ENCODE measurements at places on chromosomes 6 and 20.

DNA sequence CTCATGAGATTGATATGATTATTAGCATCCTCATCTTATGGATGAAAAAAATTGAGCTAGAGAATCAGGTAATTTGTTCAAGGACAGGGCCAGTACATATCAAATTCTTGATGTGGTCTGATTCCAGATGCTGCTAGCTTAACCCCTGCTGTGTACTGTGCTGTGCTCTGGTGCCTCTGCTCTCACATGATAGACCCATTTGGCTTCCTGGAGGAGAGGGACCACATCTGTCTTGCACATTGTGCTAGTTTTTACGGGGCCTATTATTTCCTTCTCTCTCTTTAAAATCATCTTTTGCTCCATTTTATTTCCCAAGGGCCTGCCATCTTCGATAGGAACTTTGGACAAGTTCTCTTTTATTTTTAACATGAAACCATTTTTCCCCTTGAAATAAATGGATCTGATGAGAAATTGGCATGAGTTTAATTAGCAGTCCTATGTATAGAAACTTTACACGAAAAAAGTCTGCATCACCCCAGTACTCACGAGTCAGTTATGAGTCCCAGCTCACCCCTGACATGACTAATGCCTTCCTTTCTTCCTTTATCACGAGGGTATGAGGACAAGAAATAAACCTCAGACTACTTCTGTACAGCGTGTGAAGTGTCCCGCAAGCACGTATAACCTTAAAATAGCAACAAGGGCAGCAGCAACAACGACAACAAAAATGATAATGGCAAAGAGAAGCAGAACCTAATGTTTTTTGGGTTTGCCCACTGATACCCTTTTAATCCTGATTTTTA is 26.5 kb downstream of the CD109 start:
- DNase-seq: peak; percentile 98

- DNase-seq: no peak
Observed at GRCh38 chr6:35518566-35519312, 6.0 kb upstream of the TULP1 start.

DNA sequence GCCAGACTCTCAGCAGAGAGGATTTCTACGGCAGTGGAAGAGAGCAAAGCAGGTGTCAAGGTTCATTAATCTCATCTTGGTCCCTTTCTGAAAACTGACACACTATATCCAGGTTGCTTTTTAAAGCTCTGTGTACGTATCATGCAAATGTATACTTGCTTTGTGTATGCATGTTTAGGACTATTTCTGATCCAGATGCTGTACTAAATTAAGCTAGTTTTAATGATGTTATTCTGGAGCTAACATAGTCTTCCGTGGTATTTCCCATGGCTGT is 59.2 kb upstream of the SNX9 start:
- DNase-seq: no peak

DNA sequence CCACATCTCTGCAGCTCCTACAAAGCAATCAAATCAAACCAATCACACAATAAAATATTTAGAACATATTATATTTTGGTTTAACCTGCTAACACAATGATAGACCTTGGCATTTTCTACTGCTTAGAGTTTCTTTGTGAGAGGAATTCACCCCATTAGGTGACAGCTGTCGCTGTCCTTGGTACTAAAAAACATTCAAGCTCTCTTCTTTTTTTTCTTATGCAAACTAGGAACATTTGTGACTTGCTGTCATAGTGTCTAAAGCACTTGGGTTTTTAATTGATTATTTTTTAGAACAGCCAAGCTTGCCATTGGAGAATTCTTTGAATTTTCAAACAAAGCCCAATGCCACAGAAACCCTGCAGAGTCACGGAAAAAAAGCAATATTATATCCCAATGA is 46.4 kb downstream of the CNR1 start:
- peak; percentile 17 for DNase-seq

GRCh38 chr6:89364586-89364985 is 12.1 kb upstream of the UBE2J1 start:
- no peak for DNase-seq

- peak; percentile 88 for DNase-seq
Observed at GRCh38 chr6:7568021-7568420, 22.0 kb upstream of the SNRNP48 start.

GRCh38 chr6:116858060-116858459 is 19.0 kb upstream of the RFX6 start:
- no peak for DNase-seq

All from fibroblast of mammary gland (primary cell).